ENCODE measurements at places on chromosomes 4 and X.

GRCh38 chr4:31234494-31234893 is 514.3 kb downstream of the PCDH7 start:
- DNase-seq: no peak

DNA sequence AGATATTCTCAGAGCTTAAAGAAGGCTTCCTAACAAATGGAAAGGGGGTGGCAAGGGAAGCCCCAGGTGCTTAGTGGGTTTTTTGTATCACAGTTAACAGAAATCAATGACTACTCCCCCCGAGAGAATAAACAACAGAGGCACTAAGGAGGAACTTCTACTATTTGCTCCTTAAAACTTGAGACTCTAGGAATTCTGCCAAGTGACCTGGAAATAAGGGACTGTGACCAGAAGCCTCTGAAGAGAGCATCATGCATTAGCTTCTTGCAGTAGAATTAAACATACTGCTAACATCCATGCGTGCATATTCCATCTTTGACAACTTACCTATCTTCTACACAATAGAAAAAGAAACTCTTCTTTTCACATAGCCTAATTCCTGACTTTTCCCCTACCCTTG is 86.8 kb downstream of the CAMK2D start:
- no peak for DNase-seq

DNA sequence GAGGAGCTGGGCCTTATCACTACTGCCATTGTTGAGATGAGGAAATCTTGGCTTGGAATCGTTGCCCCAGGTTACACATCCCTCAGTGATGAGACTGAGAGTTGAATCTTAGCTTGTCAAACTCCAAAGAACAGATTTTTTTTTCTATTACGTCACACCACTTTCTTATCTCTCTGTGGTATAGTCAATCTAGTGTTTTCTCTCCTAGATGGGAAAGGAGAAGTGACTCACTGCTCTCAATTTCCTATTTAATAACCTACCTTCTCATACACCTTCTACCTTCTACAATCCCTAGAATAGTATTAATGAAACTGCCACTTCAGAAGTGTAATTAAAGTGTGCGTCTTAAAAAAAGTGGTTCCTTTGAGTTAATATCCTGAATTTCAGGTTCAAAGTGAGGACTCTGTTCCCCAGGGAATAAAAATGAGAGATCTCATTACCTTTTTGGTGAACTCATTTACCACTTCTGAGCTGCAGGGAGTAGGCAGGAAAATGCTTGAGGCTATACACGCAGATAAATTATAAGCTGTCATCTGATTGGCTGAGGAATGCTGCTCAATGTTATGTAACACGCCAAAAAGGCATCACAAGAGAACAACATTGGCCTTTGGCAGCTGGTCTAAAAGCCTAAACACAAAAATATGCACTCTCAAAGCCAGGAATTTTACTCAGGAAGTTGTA is 59.3 kb downstream of the MAD2L1 start:
- DNase-seq: no peak

GRCh38 chrX:10831716-10832502 is 211.5 kb upstream of the MID1 start:
- no peak for DNase-seq

GRCh38 chr4:155703486-155704247 is 37.0 kb downstream of the GUCY1A1 start:
- DNase-seq: no peak

DNA sequence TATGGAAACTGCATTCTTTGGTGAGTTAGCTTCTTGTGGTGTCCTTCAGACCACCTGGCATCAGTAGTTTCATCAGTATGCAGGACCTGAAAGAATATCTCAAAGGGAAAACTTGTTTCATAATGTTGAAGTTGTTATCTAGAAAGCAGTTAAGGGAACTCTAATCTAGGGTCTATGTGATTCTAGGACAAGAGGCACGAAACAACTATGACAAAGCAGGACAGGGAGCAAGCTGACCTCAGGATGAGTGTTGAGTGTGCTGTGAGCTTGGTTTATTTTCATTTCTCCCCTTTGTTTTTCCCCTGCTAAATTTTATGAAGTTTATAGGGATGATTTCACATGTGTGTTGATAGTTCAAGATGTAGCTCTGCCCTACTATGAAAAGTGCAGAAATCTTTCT is 65.7 kb downstream of the MXRA5 start:
- DNase-seq: no peak

All from stimulated activated CD4-positive, alpha-beta T cell treated with anti-CD3 and anti-CD28 coated beads, Interleukin-1b, Interleukin-23, amount 100 ng/mL, for 4 hours (primary cell).